ENCODE measurements at places on chromosomes 12 and 14. TPM values are rescaled to one million over a fixed set of nuclear protein-coding genes. Genes with fewer than 3 reads are reported as not detected.

GRCh38 chr12:8913702-8914032, 642 bp upstream of the PHC1 start:
- no peak for DNase-seq

DNA sequence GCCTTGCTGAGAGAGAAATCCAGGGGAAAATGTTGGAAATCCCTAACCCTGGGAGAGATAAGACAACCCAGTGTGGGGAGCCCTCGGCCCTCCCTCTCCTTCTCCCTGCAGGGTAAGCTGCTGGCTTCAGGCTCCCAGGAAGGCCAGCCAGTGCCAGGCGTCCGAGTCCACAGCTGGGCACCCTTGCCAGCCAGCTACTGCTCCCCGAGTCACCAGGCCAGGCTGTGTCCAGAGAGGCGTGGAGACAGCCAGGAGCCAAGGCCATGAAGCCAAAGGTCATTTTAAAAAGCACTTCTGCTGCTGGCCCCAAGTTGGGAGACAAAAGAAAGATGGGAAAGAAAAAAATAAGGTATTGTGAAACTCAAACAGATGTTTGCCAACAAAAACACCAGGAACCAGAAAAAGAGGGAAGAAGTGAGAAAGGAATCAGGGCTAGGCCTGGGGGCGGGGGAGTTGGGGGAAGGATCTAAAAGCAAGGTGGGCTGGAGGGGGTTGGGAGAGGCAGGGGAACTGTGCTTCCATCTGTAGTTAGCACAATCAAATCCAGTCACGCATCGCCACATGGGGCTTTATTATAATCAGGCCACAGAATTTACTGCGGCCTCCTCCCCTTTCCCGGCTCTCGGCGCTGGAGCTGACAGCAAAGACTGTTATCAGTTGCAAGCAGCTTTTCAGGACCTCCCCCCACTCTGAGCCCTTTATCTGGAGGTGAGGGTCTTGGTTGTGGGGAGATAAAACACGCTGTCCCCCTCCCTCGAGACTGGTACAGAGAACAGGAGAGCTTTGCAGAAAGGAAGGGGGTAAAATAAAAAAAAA, 33.5 kb downstream of the RBM19 start:
- DNase-seq, result no peak

DNA sequence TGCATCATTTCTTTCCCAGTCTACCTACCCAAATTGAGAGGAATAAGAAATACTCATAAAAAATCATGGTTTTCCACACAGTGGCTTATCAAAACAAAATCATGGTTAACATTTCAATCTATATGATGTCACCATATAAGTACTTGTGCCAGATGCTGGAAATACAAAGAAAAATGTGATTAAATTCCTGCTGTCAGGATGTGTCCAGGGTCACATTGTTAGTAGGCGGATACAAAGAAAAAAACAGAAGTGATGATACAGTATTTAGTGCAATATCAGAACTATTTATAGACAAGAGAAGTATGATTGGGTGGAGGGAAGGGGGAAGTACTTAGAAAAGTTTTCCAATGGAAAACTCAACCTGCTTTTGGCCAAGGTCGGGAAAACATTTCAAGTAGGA, 47.0 kb upstream of the OR6J1 start:
- DNase-seq, result no peak

Gene SSTR1
- not detected for polyA plus RNA-seq

Gene CD27
- polyA plus RNA-seq, result 7.1 TPM

Gene ATL1
- polyA plus RNA-seq, result 2.1 TPM

Gene MEG3
- polyA plus RNA-seq, result not detected

Measured in naive B cell (primary cell).